Osteoblast (primary cell): ENCODE measurements at places on chromosomes 6 and 20. TPM values are rescaled to one million over a fixed set of nuclear protein-coding genes. Genes with fewer than 3 reads are reported as not detected.

C6orf15 gene
- not detected in 2 replicates for total RNA-seq

MAVS gene
- 32.1 and 32.2 TPM in 2 replicates for total RNA-seq

SCP2D1 gene
- 0.29 TPM in 1 of 2 replicates, not detected in the other for total RNA-seq

ADAM33 gene
- total RNA-seq = 3.5 and 11.2 TPM in 2 replicates

- no peak overlapping the region for H3K4me3 ChIP-seq
- peaks cover 8% of the 10 kb centered on the region for H3K4me1 ChIP-seq
- no peak for DNase-seq
- H3K36me3 ChIP-seq = peaks cover 14% of the 10 kb centered on the region
These were observed 39.4 kb downstream of the SLC9A8 start for GRCh38 chr20:49851991-49852390.
